ENCODE measurements at places on chromosomes 2 and 18.

DNA sequence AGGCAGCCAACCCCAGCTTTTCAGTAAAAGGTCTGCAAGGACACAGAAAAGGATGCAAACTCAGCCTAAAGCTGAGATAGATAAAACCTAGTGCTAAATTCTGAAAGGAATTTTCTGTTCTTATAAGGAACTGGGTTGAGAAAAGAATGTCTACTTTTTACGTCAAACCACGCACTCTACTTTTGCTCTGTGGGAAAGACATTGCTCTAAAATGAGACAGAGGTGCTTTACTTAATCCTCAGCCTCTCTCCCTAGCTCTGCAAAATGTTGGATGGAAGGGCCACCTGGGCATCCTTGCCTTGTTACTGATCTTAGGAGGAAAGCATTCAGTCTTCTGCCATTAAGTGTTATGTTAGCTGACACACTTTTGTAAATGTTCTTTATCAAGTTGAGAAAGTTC lies 72.1 kb upstream of the LINC00305 start:
- DNase-seq: no peak

- DNase-seq: peak; percentile 75
Measured at GRCh38 chr2:31233741-31234682, at the start of gene EHD3. Gene EHD3, plus strand, starts transcription at chr2:31234152. Its CDS starts 470 bp downstream, at chr2:31234622.

- DNase-seq: no peak
Measured at GRCh38 chr2:96928277-96928781, 58.1 kb downstream of the FAM178B start.

- DNase-seq: no peak
Measured at GRCh38 chr18:35444636-35445035, 53.1 kb downstream of the INO80C start.

GRCh38 chr18:51946946-51947345 lies 393.1 kb upstream of the DCC start:
- no peak for DNase-seq

DNA sequence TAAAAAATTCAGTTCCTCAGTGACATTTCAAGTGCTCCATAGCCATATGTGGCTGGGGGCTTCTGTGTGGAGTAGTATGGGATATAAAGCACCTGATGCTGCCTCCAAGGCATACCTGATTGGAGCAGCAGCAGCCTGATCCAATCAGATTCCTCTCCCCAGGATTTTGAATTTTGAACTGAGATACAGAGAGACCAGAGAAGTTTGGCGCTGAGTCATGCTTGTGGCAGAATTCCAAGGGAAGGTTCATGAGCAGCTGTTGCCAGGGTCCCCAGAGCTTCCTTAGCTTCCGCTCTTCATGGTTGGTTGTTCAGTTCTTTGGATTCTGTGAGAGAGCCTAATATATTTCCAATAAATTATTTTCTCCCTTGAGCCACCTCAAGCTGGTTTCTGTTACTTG lies 29.0 kb upstream of the CFAP36 start:
- no peak for DNase-seq

- DNase-seq: no peak
Measured at GRCh38 chr2:84858123-84858522, 22.8 kb downstream of the TRABD2A start.

DNA sequence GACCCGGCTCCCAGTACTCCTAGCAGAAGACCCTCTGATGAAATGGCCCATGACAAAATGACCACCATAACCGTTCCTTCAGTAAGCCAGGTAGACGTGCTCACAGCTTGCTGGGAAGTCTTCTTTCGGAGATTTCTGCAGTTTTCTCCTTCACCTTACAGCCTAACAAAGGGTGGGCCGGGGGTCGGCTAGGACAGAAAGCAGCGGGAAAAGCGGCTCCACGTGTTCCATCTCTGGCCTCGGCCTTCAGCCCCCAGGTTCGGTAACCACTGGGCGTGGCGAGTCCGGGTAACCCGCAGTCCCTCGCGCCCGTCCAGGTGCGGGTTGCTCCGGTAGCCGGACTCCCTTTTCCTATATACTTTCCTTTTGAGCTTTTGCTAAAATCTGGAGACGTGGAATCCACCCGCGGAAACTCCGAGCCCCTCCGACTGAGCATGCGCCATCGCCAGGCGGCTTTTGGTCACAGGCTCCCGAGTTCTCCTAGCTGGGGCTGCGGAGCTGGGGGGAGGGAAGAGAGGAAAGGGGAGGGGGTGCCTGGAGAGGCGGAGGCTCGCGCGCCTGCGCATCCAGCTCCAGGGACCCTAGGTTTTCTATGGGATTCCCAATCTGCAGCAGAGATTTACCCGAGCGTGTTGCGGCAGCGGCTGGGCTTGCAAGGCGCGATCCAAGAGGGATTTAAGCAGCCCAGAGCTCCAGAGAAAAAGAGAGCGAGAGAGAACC lies at the start of gene VSNL1:
Gene VSNL1 (plus strand): TSS at position 604 of the 720 bp plus-strand sequence. CDS start 51,379 bp downstream, outside the sequence.
- peak; percentile 86 for DNase-seq

- DNase-seq: no peak
Measured at GRCh38 chr2:10188211-10188610, 65.7 kb downstream of the RRM2 start.

GRCh38 chr2:203533676-203534591 lies 1.2 kb downstream of the RAPH1 start:
- DNase-seq: no peak

GRCh38 chr18:63828656-63829055 lies 53.4 kb downstream of the SERPINB7 start:
- DNase-seq: no peak

DNA sequence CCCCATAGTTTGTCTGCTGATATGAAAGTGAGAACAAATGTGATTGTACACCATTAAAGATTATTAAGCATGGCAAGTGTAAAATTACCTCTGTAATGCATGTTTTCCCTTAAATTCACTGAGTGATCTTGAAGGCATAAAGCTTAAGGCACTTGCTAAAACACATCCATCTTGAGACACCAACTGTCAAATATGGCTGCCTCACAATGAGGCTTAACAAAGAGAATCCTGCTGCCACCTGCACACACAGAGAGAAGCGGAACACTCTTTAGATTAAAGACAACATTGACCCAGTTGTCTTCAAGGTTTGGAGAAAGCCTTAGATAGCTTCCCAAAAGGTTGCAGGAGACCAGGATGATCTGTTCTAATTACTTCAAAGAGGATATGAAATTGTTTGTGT lies 803.6 kb upstream of the GYPC start:
- DNase-seq: no peak

DNA sequence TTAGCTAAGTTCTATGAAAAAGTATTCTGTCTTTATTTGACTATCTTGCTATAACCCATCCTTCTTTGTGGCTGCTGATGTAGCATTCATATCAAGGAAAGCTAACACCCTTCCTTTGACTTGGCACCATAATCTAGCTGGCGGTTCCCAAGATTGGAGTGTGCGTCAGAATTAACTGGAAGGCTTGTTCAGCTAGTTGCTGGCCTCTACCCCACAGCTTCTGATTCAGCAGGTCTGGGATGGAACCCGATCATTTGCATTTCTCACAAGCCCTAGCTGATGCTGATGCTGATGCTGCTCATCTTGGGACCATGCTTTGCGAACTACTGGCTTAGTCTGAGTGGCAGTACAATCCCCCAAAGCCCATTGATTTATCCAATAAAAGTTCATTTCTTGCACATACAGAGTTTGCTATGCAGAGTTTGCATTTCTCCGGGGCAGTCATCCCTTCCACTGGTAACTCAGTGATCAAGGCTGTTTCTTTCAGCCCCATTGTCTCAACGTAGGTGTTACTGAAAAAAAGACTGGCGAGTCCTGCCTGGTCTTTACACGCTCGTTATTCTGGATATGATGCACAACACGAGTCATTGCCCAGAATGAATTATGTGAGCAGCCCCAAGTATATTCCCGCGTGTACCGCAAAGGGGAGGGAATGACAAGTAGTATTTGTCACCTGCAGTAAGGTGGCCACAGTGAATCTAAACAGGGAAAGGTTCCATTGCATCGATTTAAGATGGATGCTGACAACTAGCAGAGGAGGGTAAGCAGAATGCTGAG lies 96.5 kb downstream of the ZNF532 start:
- DNase-seq: no peak

Data from colonic mucosa (tissue), 4 donors.